Stimulated activated CD4-positive, alpha-beta T cell treated with anti-CD3 and anti-CD28 coated beads, Interleukin-1b, Interleukin-23, amount 100 ng/mL, for 48 hours (primary cell): ENCODE measurements at places on chromosomes 3 and 15.

GRCh38 chr3:125957674-125958510 is 11.1 kb upstream of the ROPN1B start:
- DNase-seq: no peak

DNA sequence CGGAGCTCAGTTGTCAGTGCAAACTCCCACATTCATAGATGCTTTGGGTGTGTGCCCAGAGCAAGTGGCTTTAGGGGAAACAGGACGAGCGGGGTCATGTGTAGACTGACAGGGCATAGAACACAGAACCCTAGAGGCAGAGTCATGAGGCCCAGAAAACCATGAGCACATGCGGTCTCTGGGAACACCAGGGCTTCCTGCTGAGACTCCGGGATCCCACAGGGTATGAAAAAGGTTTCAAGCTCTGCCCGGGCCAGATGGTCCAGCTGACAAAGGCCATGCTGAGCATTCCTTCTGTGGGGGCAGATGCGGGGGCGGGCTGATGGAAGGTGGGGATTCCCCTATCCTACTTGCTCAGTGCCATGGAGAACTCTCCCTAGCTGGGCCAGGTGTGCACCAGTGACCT is 44.8 kb downstream of the ROPN1B start:
- DNase-seq: no peak

- no peak for DNase-seq
These were observed 4.8 kb downstream of the CIB1 start for GRCh38 chr15:90228960-90229359.

DNA sequence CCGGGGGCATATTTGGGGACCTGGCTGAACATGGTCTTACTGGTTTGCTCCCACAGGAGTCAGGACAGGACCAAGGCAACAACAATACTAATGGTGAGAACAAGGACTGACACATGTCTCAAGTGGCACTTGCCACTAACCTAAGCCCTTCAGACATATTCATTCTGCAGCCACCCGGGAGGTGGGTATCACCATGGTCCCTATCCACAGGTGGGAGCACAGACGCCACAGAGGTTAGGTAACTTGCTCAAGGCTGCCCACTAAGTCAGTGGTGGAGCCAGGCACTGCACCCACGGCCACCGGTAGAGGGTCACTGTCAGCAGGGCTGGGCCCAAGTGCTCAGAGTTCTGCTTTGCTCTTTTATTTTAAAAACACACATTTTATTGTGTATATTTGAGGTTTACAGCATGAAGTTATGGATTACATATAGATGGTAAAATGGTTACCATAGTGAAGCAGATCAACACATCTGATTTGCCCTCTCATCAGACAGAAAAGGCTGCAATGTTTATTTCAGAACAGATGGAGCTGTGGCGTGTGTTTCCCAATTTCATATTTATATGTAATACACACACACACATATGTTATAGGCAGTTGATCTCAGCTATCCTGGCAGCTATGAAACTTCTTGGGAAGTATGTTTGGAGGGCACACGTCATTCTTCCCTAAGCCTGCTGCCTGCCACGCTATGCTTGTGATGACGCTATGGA is 30.0 kb upstream of the SLC41A3 start:
- no peak for DNase-seq

GRCh38 chr15:68231102-68231818 is 1.7 kb upstream of the CLN6 start:
- no peak for DNase-seq
